ENCODE measurements at places on chromosomes 4 and X. TPM values are rescaled to one million over a fixed set of nuclear protein-coding genes. Genes with fewer than 3 reads are reported as not detected.

GRCh38 chr4:99102634-99103033 is 14.0 kb upstream of the ADH5 start:
- no peak for ATAC-seq

GRCh38 chr4:6889101-6889735 is 20.4 kb upstream of the TBC1D14 start:
- ATAC-seq: no peak

- ATAC-seq: no peak
These were observed 650.0 kb upstream of the HTR2C start for GRCh38 chrX:113933931-113934330.

DNA sequence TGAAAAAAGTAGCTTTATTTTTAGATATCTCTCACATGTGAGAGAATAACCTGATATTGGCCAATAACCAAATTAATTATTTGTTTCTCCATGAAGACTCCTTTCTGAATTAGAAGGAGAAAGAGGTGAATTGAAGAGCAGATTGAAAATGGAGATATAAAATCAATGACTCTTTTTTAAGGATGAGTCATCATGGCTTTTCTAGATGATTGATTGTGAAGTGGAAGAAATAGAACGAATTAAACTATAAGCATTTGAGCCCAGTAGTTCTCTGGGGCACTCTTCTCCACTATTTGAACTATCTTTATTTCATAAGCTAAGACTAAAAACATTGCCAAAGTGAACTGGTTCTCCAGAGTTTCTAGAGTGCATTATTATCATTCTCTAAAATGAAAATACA is 137.2 kb upstream of the EDNRA start:
- ATAC-seq: no peak

- no peak for ATAC-seq
These were observed 127.1 kb upstream of the PCDH18 start for GRCh38 chr4:137659431-137659830.

DNA sequence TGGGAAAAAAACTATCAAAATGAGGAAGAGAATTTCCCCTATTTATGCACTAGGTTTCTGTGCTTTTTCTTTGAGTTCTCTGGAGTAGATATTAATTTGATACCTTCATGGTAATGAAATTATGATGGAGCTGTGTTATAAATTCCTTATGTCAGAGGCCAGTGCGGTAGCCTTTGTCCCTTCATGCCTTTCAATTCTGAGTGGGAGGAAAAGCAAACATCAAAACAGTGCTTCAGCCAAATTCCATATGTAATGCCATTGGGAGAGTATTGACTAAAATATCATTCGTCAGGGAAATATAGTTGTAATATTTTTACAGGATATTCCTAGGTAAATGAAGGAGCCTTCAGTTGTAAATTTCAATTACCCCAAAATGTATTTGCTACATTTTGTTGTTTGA is 17.5 kb upstream of the RGN start:
- no peak for ATAC-seq

GRCh38 chrX:43641691-43642090 is 14.4 kb upstream of the MAOA start:
- no peak for ATAC-seq

- ATAC-seq: peak; percentile 41
These were observed 1.2 kb upstream of the CDK16 start for GRCh38 chrX:47217121-47217851.

The DCAF12L2 gene
- total RNA-seq: not detected
